ENCODE measurements at places on chromosomes 2 and 18.
A peak's percentile ranks its signal among the peaks of the same experiment; 100 is the strongest.

GRCh38 chr2:33074197-33074596 lies 127.4 kb downstream of the LTBP1 start:
- H3K27me3 ChIP-seq = no peaks in the 10 kb centered on the region
- H3K4me1 ChIP-seq = no peaks in the 10 kb centered on the region
- no peaks in the 10 kb centered on the region for H3K36me3 ChIP-seq
- H3K4me3 ChIP-seq = no peak overlapping the region
- H3K27ac ChIP-seq = no peak overlapping the region

- DNase-seq = no peak
- H3K27me3 ChIP-seq = no peaks in the 10 kb centered on the region
- no peaks in the 10 kb centered on the region for H3K36me3 ChIP-seq
These were observed 253.1 kb downstream of the TDRD15 start for GRCh38 chr2:21376864-21377263.

DNA sequence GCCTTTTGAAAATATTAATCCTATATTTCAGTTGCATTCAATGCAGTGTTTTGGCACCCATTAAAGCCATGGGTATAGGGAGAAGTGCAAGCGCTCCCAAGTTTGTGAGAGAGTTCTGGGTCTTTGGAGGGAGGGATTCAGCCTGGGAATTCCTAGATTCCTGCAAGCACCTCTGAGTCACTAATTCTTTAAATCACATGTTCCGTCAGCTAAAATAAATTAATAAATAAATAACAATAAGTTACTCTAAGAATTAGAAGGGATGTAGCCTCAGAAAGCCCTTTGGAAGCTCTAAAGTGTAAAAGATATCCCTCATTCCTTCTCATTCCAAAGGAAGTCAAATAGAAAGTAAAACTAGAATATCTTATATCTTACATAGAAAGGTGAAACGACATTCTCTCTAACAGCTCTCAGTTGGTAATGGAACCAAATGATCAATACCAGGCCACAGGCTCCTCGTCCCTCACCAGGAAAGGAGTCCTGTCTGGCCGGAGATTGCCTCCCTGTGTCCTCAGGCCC lies 222.4 kb upstream of the RBBP8 start:
- no peak overlapping the region for H3K4me3 ChIP-seq
- peak overlapping the region; percentile 64 for H3K27ac ChIP-seq
- H3K4me1 ChIP-seq = no peaks in the 10 kb centered on the region
- DNase-seq = no peak

DNA sequence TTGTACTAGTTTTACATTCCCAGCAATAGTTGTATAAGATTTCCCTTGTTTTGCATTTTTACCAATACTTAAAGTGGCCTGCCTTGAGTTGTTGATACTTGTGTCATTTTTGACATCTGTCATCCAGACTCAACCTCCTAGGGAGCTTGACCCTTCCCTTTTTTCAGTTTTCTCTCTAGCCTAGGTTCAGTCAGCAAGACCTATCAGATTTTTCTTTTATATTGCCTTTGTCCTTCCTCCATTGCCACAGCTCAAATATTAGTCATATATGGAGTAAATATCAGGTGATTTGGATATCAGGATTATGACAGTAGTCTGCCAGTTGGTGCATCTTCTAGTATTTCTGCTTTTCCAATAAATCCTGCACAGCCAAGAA lies 13.4 kb downstream of the CENPO start:
- H3K36me3 ChIP-seq = peaks cover 25% of the 10 kb centered on the region
- DNase-seq = no peak
- no peak overlapping the region for H3K27ac ChIP-seq
- H3K4me3 ChIP-seq = no peak overlapping the region
- H3K4me1 ChIP-seq = no peaks in the 10 kb centered on the region
- H3K27me3 ChIP-seq = no peaks in the 10 kb centered on the region

GRCh38 chr2:228344531-228344930 lies 163.0 kb upstream of the SPHKAP start:
- no peaks in the 10 kb centered on the region for H3K4me1 ChIP-seq
- H3K27ac ChIP-seq = no peak overlapping the region
- DNase-seq = no peak
- no peaks in the 10 kb centered on the region for H3K27me3 ChIP-seq
- H3K4me3 ChIP-seq = no peak overlapping the region

- no peaks in the 10 kb centered on the region for H3K27me3 ChIP-seq
- H3K4me1 ChIP-seq = peaks cover 42% of the 10 kb centered on the region
- DNase-seq = no peak
- H3K27ac ChIP-seq = peak overlapping the region; percentile 44
- H3K36me3 ChIP-seq = no peaks in the 10 kb centered on the region
These were observed 128.9 kb downstream of the WDSUB1 start for GRCh38 chr2:159157361-159158209.

DNA sequence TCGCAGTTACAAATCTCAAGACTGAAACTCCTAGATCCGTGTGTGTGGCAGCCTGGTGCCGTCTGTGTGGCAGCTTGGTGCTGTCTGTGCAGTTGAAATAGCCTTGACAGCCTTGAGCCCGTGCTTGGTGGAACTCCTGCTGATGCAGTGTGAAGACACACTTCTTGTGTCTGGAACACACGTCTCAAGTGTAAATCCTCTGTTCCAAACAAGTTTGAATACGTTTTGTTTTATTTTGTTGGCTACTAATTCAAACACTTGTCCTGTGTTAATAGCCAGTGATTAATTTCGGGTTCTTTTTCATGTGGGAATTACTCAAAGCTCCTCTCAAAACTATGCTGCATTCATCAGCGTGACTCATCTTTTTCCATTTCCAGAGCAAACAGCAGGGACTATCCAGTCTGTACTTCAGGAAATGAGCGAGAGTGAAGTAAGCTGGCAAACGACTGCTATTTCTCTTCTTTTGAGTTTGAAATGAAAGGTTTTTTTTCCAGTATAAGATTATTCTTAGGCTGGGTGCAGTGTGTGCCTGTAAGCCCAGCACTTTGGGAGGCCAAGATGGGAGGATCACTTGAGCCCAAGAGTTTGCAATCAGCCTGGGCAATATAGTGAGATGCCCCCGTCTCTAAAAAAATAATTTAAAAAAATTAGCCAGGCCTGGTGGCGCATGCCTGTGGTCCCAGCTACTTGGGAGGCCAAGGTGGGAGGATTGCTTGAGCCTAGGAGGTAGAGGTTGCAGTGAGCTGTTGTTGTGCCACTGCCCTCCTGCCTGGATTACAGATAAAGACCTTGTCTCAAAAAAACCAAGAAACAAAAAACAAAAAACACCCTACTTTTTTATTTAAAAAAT lies 152.9 kb downstream of the SPP2 start:
- H3K27me3 ChIP-seq = no peaks in the 10 kb centered on the region
- no peak for DNase-seq
- no peak overlapping the region for H3K4me3 ChIP-seq
- no peaks in the 10 kb centered on the region for H3K36me3 ChIP-seq

- H3K27ac ChIP-seq = no peak overlapping the region
- no peaks in the 10 kb centered on the region for H3K4me1 ChIP-seq
- no peaks in the 10 kb centered on the region for H3K27me3 ChIP-seq
These were observed 71.7 kb upstream of the RBMS1 start for GRCh38 chr2:160565099-160565845.

DNA sequence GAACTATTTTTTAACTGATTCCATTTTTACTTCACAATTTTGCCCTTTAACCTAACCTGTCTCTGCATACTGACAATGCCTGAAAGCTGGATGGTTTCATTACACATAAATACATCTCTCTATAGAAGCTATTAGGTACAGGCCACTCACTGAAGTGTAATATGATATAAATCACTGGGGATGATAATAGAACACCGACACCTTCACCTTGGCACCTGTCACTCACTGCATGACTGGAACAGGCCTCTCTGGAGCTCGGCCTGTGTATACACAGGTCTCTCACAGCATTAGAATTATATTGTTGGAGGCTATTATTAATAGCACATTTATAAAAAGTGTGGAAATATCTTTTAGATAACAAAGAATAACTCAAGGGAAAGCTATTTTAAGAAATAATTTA lies 138.2 kb downstream of the TMEM131 start:
- H3K27ac ChIP-seq = no peak overlapping the region
- no peak for DNase-seq
- H3K4me3 ChIP-seq = no peak overlapping the region
- H3K36me3 ChIP-seq = peaks cover 8% of the 10 kb centered on the region

DNA sequence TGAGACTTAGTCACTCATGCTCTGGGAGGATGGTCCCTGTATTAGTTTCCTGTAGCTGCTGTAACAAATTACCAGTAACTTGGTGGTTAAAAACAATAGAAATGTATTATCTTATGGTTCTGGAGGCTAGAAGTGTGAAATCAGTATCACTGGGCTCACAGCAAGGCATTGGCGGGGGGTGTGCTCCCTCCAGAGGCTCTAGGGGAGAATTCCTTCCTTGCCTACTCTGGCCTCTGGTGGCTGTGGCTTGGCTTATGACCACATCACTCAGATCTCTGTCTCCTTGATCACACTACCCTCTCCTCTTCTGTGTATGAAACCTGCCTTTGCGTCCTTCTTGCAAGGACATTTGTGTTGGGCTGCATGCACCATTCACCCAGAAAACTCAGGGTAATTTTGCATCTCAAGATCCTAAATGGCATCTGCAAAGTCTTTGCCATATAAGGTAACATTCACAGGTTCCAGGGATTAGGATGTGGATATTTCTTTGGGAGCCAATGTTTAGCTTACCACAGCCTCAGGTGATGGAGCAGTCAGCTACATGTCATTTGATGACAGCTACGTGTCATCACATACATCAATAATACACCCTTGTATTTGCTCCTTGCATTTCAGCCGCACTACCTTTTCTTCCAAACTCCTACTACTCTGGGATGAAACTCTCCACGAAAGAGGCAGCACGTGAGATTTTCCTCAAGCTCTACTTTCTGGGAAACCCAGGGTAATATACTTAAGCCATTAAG lies 49.6 kb upstream of the POU3F3 start:
- DNase-seq = no peak
- H3K27ac ChIP-seq = no peak overlapping the region
- H3K4me1 ChIP-seq = no peaks in the 10 kb centered on the region
- no peaks in the 10 kb centered on the region for H3K36me3 ChIP-seq
- no peaks in the 10 kb centered on the region for H3K27me3 ChIP-seq
- H3K4me3 ChIP-seq = no peak overlapping the region

GRCh38 chr2:72183016-72183415 lies 35.4 kb upstream of the CYP26B1 start:
- H3K4me1 ChIP-seq = no peaks in the 10 kb centered on the region
- DNase-seq = no peak
- no peak overlapping the region for H3K27ac ChIP-seq
- H3K4me3 ChIP-seq = no peak overlapping the region
- H3K27me3 ChIP-seq = no peaks in the 10 kb centered on the region

- DNase-seq = no peak
- no peaks in the 10 kb centered on the region for H3K36me3 ChIP-seq
- peaks cover 2% of the 10 kb centered on the region for H3K4me1 ChIP-seq
- no peak overlapping the region for H3K27ac ChIP-seq
These were observed 8.3 kb downstream of the ALPP start for GRCh38 chr2:232386740-232387450.

DNA sequence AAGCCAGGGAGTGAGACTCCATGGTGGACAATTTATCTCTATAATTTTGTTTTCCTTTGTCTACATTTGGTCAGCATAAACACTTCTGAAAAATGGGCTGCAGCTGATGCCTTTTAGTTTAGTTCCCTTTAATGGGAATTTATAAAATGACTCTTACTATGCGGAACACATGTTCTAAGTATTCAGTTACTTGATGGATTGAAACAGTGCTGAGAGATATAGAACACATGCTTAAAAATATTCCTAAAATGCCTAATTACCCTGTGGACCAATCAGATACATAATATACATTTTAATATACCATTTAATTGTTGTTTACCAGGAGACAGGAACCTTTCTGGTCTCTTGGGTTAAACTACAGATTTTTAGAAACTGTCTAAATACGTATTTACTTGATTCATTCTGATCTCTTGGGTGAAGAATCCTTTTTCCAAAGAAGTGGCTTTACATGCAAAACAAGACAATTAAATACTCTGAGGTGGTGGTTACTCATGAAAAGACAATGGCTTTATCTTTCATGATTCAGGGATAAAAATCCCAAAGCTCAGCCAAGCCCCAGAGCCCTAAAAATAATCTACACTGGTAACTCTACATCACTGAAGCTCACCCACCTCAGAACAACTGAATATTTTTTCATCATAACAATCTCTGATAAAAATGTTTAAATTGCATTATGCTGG lies 128.1 kb upstream of the SERTAD2 start:
- DNase-seq = no peak
- H3K4me1 ChIP-seq = no peaks in the 10 kb centered on the region
- no peak overlapping the region for H3K4me3 ChIP-seq
- H3K27ac ChIP-seq = no peak overlapping the region

DNA sequence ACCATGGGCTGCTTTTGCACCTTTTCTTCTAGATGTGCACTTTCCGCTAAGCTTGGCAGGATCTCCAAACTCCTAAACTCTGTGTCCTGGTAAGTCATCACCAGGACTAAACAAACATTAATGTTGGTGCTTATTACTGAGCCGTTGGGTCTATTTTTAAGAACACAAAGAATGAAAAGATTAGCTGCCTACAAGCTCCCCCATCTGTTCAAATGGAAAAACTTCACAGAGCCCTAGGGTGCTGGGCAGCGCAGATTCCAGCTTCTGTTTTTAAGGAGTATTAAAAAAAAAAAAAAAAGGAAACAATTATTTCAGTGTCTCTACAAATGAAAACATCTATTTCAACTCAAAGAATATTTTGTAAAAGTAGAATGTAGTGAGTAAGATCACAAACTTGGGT lies 97.8 kb upstream of the AQP4 start:
- H3K27ac ChIP-seq = no peak overlapping the region
- H3K36me3 ChIP-seq = no peaks in the 10 kb centered on the region
- H3K4me3 ChIP-seq = no peak overlapping the region
- H3K4me1 ChIP-seq = no peaks in the 10 kb centered on the region
- no peaks in the 10 kb centered on the region for H3K27me3 ChIP-seq

DNA sequence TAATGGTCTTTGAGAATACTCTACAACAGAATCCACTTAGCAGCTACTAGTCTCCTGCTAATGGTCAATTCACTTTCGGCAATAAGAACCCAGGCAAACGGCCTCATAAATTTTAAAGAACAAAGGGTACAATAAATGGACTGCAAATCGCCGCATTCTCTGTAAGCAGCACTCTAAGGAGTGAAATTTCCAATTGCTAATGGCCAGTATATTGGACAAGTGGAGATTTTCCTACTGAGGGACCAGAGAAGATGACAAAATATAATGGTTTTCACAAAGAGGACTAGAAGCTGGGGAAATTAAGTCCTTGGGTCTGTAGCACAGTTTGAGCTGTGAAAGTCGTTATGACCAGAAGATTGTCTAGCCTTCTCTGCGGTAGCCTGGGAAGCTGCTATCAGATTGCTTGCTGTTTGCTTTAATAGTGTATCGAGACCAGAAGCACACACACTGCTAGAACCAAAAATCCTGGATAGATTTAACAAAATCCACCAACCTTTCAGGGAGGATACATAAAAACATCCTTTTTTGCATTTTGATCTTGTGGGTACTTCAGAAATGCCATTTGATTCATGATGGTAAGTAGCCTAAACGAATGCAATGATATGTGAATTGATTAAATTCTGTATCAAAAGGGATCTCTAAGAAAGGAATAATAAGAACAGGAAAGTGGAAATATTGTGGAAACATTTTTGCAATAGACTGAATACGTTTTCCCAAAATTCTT lies 53.6 kb upstream of the ATP8B1 start:
- no peak overlapping the region for H3K27ac ChIP-seq
- DNase-seq = no peak
- no peak overlapping the region for H3K4me3 ChIP-seq
- no peaks in the 10 kb centered on the region for H3K27me3 ChIP-seq

- no peak overlapping the region for H3K27ac ChIP-seq
- no peak for DNase-seq
- no peaks in the 10 kb centered on the region for H3K36me3 ChIP-seq
- no peaks in the 10 kb centered on the region for H3K4me1 ChIP-seq
These were observed 1190.2 kb upstream of the NRXN1 start for GRCh38 chr2:52222128-52222527.
